Osteoblast (primary cell): ENCODE measurements at places on chromosomes 2 and 18. TPM values are rescaled to one million over a fixed set of nuclear protein-coding genes. Genes with fewer than 3 reads are reported as not detected.
A peak's percentile ranks its signal among the peaks of the same experiment; 100 is the strongest.

Gene ADD2
- total RNA-seq = not detected in 2 replicates

Gene VIL1
- under 0.01 TPM in 1 of 2 replicates, not detected in the other for total RNA-seq

Gene OR6B3
- total RNA-seq = not detected in 2 replicates

Gene IL1RL2
- 0.72 and 1.2 TPM in 2 replicates for total RNA-seq

Gene ZBTB7C
- total RNA-seq = 0.29 and 0.36 TPM in 2 replicates

Gene SH3RF3
- 14.7 and 14.8 TPM in 2 replicates for total RNA-seq

Gene TDRD15
- total RNA-seq = not detected in 2 replicates

Gene NABP1
- 72.0 and 80.2 TPM in 2 replicates for total RNA-seq

Gene STRADB
- 43.1 and 55.7 TPM in 2 replicates for total RNA-seq

Gene MRPL33
- 63.1 and 105 TPM in 2 replicates for total RNA-seq

GRCh38 chr2:201890453-201890852, 84.1 kb downstream of the CDK15 start:
- H3K27ac ChIP-seq = no peak overlapping the region
- H3K36me3 ChIP-seq = no peaks in the 10 kb centered on the region

DNA sequence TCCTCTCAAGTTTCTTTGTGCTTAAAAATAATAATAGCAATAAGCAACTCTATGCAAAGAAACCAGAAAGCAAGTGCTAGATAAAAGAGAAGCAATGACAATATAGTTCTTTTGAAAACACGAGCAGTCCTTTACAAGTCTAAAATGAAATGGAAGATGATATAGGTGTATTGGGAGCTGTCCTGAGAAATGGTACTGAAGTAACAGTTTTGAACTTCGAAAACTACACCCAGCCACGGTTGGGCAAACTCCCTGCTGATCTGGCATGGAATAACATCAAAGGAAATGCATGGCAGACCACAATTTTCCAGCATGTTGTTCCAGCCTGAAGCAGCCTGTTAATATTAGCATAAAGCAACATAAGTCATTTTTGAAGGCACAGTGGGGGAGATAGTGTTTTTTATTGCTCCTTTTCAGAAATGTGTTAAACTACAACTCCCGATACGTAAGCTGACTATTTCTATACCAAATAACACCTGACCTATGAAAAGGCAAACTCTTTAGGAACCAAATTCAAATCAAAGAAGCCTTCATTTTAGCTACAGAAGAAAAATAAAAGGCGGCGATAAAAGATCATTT, 596.1 kb upstream of the KLHL29 start:
- no peak overlapping the region for H3K4me3 ChIP-seq
- no peak overlapping the region for H3K27ac ChIP-seq
- no peaks in the 10 kb centered on the region for H3K27me3 ChIP-seq
- no peaks in the 10 kb centered on the region for H3K4me1 ChIP-seq

GRCh38 chr2:236557306-236558030, 12.2 kb upstream of the ACKR3 start:
- DNase-seq = no peak
- no peaks in the 10 kb centered on the region for H3K27me3 ChIP-seq
- no peak overlapping the region for H3K4me3 ChIP-seq
- no peak overlapping the region for H3K27ac ChIP-seq
- H3K4me1 ChIP-seq = no peaks in the 10 kb centered on the region
- no peaks in the 10 kb centered on the region for H3K36me3 ChIP-seq

- H3K27me3 ChIP-seq = no peaks in the 10 kb centered on the region
- no peak for DNase-seq
- H3K36me3 ChIP-seq = no peaks in the 10 kb centered on the region
Observed at GRCh38 chr2:8654483-8654882, 27.4 kb upstream of the ID2 start.

- H3K27me3 ChIP-seq = no peaks in the 10 kb centered on the region
- no peaks in the 10 kb centered on the region for H3K36me3 ChIP-seq
- no peak for DNase-seq
- H3K27ac ChIP-seq = no peak overlapping the region
- H3K4me1 ChIP-seq = peaks cover 10% of the 10 kb centered on the region
- no peak overlapping the region for H3K4me3 ChIP-seq
Observed at GRCh38 chr18:42925036-42925435, 190.4 kb downstream of the RIT2 start.

DNA sequence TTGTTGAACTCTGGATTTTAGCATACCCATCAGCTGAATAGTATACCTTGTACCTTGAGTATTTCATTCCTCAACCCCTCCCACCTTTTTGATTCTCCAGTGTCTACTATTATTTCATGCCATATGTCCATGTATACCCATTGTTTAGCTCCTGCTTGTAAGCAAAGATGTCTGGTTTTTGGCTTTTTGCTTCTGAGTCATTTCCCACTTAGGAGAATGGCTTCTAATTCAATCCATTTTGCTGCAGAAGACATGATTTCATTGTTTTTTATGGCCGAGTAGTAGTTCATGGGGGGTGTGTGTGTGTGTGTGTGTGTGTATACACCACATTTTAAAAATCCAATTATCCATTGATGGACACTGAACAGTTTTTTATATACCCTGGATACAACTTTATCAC, 24.3 kb upstream of the MOCOS start:
- peaks cover 11% of the 10 kb centered on the region for H3K4me1 ChIP-seq
- no peak overlapping the region for H3K27ac ChIP-seq
- H3K27me3 ChIP-seq = no peaks in the 10 kb centered on the region

- H3K4me3 ChIP-seq = no peak overlapping the region
- peaks cover 9% of the 10 kb centered on the region for H3K4me1 ChIP-seq
Observed at GRCh38 chr2:239008004-239008403, 160.1 kb downstream of the TWIST2 start.

DNA sequence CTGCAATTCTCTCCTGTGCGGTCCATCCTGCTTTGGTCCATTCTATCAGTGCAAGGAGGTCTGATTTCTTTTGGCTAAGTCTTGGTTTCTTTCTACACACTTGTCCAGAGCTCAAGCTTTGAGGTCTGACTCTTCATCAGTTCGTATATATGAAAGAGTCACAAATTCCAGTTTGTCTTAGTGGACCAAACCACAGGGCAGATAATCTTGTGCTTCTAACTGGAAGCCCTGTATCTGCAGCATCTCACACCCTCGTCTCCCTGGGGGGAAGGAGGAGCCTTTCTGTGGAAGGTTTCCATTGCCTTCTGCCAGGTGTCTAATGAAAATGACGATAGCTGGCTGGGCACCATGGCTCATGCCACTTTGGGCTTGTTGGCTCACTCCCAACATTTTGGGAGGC, 148.5 kb downstream of the SPP2 start:
- DNase-seq = no peak
- peaks cover 22% of the 10 kb centered on the region for H3K27me3 ChIP-seq
- no peak overlapping the region for H3K4me3 ChIP-seq
- no peak overlapping the region for H3K27ac ChIP-seq
- peaks cover 7% of the 10 kb centered on the region for H3K4me1 ChIP-seq
- H3K36me3 ChIP-seq = no peaks in the 10 kb centered on the region

- no peaks in the 10 kb centered on the region for H3K27me3 ChIP-seq
- peak overlapping the region; percentile 88 for H3K4me3 ChIP-seq
- H3K27ac ChIP-seq = peak overlapping the region; percentile 92
- peaks cover 6% of the 10 kb centered on the region for H3K4me1 ChIP-seq
Observed at GRCh38 chr2:151289972-151290866, 751 bp upstream of the NMI start.

GRCh38 chr18:79365701-79366100, 30.0 kb upstream of the NFATC1 start:
- H3K4me1 ChIP-seq = peaks cover 23% of the 10 kb centered on the region
- no peak overlapping the region for H3K4me3 ChIP-seq
- no peaks in the 10 kb centered on the region for H3K27me3 ChIP-seq
- H3K36me3 ChIP-seq = no peaks in the 10 kb centered on the region
- no peak for DNase-seq

- DNase-seq = no peak
- no peaks in the 10 kb centered on the region for H3K27me3 ChIP-seq
- no peaks in the 10 kb centered on the region for H3K36me3 ChIP-seq
- H3K4me3 ChIP-seq = no peak overlapping the region
- no peak overlapping the region for H3K27ac ChIP-seq
- H3K4me1 ChIP-seq = no peaks in the 10 kb centered on the region
Observed at GRCh38 chr2:185245806-185246205, 492.8 kb upstream of the FSIP2 start.

DNA sequence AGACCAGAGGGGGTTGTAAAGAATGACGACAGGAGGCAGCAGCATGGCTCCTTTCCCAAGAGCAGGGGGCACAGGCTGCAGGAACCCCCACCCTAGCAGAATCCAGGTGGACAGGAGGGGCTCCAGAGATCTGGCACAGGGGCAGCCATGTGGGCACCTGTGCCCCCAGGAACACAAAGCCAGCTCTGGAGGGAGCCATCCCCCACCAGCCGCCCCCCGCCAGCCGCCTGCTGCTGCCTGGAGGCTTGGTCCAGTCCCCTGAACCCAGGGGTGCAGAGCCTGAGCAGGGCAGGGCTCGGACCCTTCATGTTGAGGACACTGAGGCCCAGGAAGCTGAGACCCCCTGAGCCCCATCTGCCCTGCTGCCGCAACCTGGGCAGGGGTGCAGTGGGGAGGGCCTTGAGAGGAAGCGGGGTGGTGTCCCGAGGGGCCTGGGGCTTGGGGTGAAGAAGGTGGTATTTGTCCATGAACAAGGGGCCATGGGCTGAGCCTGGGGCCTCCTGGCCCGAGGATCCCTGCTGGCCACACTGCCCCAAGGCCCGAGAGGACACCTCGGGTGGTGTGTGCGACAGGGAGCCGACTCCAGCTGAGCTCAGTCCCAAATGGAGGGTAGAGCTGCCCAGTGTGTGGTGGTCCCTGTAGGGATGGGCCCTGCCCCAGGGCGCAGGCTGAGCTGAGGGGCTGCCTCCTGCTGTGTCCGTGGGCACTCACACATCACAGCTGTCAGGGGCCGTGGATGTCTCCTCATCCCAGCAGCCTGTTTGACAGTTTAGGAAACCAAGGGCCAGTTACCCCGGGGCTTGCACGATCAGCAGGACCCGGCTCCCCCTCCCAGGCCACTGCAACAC, 39.8 kb upstream of the SNED1 start:
- peaks cover 24% of the 10 kb centered on the region for H3K4me1 ChIP-seq
- no peak overlapping the region for H3K4me3 ChIP-seq
- no peaks in the 10 kb centered on the region for H3K36me3 ChIP-seq
- peak; percentile 81 for DNase-seq

DNA sequence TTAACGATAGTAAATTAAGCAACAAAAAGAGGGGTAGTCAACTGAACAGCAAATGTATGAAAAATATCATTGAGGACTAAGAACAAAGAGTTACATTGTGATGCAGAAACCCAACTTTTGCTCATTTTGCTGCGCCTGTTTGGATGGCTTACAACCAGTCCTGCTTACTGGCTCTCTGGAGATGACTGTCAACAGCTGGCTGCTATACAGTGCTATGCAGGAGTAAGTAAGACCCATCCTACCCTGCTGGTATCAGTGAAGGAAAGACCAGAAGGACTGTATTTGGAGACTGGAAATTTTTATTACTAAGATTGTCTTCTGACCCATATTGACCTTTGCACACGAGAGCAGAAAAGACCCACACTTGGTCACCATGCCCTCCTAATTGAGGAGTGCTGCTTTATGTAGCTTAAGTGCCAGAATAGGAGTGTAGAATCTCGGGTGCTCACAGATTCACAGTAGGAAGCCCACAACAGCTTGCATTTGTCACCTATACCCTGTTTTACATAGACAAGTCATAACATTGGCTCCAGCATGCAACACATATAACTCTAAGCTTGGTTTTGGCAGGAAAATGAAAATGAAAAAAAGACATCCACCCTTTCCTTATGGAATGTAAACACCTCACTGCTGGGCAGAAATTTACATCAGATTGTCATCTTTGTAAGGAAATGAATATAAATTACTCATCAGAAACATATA, 1915.0 kb upstream of the CELF4 start:
- DNase-seq = no peak
- H3K4me1 ChIP-seq = no peaks in the 10 kb centered on the region
- H3K36me3 ChIP-seq = no peaks in the 10 kb centered on the region
- no peak overlapping the region for H3K4me3 ChIP-seq
- no peaks in the 10 kb centered on the region for H3K27me3 ChIP-seq

DNA sequence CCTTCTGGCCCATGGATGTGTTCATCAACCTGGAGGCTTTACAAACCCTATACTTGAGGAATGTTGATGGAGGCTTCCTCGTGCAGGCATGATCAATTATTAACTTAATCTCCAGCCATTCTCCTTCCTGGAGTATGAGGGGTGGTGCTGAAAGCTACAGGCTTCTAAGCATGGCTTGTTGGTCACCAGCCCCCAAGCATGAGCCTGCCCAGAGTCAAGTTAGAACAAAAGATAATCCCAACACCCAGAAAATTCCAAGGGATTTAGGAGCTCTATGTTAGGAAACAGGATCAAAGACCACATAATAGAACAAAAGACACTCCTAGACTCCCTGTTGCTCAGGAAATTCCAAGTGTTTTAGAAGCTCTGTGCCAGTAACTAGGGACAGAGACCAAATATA, 63.1 kb downstream of the FAM171B start:
- no peak for DNase-seq
- H3K4me3 ChIP-seq = no peak overlapping the region
- peaks cover 12% of the 10 kb centered on the region for H3K36me3 ChIP-seq
- no peak overlapping the region for H3K27ac ChIP-seq
- no peaks in the 10 kb centered on the region for H3K27me3 ChIP-seq
- peaks cover 10% of the 10 kb centered on the region for H3K4me1 ChIP-seq

DNA sequence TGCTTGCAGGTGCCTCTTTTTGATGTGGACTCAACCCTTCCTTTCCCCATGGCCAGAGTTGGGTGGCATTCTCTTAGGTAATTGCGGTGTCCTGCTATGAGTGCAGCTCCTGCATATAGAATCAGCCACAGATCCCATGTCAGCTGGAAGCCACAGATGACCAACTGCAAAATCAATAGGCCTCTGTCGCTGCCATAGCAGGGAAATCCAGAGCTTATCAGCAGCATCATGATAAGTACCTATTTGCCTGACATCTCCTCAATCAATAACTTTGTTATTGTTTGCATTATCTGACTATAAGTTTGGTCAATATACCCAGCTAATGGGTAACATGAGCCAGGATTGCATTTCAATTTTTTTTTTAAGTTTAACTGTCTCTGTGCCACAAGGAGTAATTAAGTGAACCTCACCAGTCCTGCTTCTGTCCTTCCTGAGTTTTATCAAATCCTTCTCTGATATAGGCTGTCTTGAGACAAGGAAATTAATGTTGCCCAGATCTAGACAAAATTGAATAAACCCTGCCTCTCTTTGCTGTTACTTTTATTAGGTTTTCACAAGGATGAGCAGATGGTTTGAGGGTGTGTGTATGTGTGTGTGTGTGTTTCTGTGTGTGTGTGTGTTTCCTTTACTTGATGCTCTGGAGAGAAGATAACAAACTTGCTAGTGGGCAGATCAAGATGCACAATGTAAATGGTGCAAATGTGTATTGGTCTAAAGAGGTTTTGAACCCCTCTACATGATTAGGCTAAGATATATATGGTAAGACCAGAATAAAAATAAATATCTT, 59.6 kb upstream of the CREB1 start:
- peaks cover 22% of the 10 kb centered on the region for H3K4me1 ChIP-seq
- H3K4me3 ChIP-seq = no peak overlapping the region
- H3K27ac ChIP-seq = no peak overlapping the region
- no peaks in the 10 kb centered on the region for H3K27me3 ChIP-seq
